Stimulated activated naive CD4-positive, alpha-beta T cell (primary cell): ENCODE measurements at places on chromosomes 3 and 15.

- no peak for DNase-seq
Measured at GRCh38 chr3:186496016-186496415, 48.2 kb downstream of the CRYGS start.

DNA sequence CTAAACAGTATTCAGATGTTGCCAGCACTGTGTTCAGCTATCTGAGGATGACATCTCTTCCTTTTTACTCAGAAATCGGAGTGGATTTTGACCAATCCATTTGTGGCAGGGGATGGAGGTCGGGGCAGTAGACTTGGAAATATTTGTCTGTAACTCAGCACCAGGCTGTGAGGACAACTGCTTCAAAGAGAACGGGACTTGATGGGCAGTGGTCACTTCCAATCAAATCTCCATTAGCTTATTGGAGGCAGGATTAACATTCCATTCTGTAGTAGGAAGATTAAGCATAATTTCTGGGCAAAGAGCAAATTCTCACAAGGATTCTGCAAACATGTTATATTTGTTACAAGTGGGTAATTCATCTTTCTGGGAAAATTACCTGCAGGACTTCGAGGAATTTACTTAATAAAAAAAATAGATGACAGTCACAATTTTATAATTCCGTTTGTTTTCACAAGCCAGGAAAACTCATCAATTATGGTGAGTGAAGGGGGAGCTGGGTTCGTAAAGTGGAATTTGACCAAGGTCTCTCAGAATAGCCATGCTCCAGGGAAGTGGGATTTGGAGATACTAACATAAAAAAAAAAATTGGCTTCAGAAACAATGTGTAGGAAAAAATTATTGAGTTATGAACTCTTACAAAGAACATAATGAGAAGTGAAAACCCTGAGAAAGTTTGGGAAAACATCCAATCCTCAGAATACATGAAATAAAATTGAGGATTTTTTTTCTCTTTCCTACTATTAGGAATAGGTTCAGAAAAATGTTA, 18.1 kb downstream of the CRABP1 start:
- no peak for DNase-seq

DNA sequence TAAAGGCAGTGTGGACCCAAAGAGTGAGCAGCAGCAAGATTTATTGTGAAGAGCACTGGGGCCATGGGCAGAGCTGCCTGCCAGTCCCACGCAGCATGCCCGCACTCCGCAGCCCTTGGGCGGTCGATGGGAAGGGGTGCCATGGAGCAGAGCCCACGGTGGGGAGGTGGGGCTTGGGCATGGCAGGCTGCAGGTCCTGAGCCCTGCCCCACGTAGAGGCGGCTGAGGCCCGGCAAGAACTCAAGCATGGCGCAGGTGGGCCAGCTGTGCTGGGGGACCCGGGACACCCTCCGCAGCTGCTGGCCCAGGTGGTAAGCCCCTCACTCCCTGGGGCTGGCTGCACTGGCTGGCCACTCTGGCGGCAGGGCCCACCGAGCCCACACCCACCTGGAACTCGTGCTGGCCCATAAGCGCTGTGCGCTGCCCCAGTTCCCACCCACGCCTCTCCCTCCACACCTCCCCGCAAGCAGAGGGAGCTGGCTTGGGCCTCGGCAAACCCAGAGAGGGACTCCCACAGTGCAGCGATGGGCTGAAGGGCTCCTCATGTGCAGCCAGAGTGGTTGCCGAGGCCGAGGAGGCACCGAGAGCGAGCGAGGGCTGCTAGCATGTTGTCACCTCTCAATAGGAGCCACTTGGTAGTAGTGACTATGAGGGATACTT, 1218.8 kb upstream of the EPHA6 start:
- DNase-seq, result no peak

DNA sequence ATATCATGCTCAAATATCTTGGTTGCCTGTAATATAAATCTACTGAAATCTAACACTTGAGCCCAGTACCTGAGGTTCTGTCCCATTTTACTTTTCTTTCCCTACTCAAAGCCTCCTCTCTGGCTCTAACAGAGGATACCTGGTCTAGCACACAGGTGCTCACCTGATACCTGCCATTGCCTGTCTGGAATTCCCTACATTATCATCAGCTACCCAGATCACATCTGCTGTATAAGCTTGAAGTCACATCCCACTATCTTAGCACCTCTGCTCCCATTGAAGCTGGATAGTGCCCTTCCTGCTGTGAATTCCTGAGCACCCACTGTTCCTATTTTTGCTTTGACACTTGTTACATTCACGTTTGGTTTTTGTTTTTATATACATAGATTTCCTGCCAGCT, 30.5 kb downstream of the GYG1 start:
- DNase-seq, result no peak

DNA sequence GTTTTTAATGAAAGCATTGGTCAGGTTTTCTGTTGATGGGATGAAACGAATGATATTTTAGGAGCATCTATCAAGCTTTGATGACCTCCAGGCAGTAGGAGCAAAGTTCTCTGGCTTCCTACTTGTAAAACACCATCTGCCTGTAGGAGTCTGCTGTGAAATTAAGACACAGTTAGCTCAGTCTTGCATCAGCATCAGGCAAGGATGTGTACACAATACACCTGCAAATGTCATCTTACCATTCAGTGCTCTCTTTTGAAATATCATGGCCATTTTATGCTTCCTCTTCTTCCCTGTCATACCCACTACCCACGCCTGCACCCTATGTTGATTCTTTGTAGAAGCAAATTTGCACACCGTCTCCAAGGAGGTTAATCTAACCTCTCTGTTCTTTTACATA, 38.2 kb downstream of the B3GALNT1 start:
- DNase-seq, result no peak

- no peak for DNase-seq
Measured at GRCh38 chr3:62615258-62615849, 242.0 kb upstream of the FEZF2 start.

DNA sequence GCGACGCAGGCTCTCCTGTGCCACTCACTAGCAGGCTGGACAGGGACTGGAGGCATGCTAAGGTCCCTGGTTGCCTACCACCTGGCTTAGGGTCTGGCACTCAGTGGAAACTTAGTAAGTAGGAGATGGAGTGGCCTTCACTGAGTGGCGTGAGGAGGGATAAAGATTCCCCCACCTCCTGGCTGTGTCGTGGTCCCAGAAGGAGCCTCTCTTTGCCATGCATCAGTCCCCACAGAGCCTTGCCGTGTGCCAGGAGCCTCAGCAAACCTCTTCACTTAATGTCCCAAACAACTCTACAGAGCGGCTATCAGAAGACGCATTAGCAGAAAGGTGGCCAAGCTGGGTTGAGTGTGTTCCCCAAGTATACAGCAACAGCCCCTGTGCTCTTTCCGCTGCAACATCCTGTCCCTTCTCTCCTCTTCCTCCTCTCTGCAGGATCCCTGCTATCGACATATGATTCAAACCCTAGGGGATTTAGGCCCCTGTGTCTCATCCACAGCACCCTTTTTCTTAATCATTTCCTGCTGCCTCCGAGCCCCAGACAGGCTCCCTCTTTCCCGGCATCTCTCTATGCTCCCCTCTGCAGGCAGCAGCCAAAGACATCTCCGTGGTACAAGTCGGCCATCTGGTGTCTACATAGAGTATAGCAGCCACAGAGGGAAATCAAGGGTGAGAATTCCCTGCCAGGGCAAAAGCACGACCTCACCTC, 66.7 kb downstream of the SLC6A1 start:
- no peak for DNase-seq

- DNase-seq, result no peak
Measured at GRCh38 chr15:98731712-98732450, 83.5 kb downstream of the IGF1R start.

DNA sequence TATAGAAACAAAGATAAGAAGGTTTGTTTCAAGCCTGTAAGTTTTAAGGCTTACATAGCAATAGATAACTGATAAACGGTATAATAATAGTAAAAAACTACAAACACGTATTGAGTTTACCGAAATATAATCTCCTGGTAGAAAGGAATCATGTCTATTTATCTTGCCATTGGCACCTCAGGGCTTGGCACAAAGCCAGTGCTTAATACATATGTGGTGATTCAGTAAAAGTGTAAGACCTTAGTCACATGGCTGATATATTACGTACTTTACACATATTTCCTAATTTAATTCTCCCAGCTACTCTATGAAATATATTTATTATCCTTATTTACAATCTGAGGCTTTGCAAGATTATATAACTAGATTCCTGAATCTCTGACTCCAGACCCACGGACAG, 32.0 kb upstream of the SLCO3A1 start:
- DNase-seq, result no peak

DNA sequence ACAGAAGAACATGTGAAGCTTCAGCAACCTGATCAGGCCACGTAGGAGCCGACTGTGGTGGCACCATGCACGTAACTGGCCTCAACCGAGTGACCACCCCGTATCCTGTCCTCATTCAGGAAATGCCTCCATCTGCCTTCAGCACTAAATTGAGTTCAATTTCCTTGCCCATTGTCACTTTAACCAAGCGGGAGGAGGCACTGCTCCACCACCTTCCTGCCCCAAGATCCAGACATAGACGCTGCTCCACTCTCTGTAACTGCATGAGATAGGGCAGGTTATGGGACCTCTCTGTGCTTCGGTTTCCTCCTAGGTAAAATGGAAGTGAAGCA, 80.1 kb upstream of the POMGNT2 start:
- DNase-seq, result no peak

DNA sequence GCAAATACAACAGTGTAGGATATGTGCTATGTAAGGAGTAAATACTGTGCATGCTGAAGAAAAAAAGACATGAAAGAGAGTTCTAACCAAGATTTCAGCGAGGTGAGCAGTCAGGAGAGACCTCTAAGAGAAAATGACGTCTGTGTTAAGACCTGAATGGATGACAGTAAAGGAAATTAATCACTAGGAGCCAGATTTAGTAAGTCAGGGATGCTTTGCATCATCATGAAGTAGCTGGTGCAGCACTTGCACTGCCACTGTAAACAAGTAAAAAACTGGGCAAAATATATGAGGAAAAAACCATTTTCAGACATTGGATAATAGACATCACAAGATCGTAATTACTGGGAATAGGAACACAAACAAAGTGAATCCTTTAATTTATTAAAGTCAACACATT, 32.6 kb downstream of the RTP4 start:
- DNase-seq, result no peak

GRCh38 chr3:110583373-110583935, 488.2 kb upstream of the NECTIN3 start:
- DNase-seq, result no peak

DNA sequence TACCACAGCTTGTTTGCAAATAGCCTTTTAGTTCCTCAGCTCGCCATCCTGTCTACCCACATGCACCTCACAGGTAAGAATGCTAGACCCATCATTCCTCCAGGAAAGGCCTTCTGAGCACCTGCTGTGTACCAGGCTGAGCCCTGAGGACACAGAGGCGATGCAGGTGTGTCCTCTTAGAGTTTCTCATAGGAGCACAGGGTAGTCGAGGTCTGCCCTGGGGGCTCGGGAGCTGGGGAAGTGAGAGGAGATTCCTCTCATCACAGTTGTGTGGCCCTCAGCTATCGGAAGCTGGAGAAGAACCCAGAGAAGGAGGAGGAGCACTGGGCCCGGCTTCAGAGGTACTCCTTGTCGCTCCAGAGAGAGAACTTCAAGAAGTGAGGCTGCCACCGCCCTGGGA, 8.0 kb downstream of the MESP1 start:
- no peak for DNase-seq

DNA sequence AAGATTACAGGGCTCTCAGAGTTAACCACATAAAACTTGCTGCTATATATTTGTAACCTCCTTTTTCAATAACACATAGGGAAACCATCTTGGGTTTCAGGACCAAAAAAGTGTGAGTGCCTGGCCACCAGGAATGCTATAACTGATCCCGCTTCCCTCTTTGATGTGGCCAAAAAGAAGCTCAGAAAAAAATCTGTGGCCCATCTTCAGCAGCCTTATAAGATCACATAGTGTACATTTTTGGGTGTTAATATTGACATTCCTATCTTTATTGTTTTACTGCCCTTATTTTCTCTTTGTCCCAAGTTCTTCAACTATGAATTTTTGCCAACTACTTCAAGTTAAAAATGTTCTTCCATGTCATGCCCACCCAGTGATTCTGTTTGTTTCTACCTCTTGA, 102.8 kb downstream of the LIPC start:
- no peak for DNase-seq

- DNase-seq, result no peak
Measured at GRCh38 chr3:24773798-24774197, 279.1 kb upstream of the THRB start.

- no peak for DNase-seq
Measured at GRCh38 chr3:170228093-170228766, 6.0 kb downstream of the PRKCI start.

DNA sequence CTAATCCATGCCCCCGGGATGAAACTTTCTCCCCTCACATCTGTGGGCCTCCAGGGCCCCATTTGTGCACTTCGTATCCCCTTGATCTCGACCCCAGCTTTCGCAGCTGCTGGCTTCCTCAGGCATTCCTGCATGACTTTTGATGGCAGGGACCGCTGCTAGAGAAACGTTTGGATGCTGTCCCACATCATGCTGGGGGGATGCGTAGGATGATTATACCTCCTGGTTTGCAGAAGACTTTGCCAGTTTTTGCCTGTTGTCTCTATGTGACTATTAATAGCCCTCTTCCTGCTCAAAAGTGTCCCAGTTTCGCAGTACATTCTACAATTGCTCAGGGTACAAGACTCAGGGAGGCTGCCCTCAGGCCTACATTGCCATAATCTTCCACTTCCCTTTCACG, 10.4 kb upstream of the KCNAB1 start:
- DNase-seq, result no peak

DNA sequence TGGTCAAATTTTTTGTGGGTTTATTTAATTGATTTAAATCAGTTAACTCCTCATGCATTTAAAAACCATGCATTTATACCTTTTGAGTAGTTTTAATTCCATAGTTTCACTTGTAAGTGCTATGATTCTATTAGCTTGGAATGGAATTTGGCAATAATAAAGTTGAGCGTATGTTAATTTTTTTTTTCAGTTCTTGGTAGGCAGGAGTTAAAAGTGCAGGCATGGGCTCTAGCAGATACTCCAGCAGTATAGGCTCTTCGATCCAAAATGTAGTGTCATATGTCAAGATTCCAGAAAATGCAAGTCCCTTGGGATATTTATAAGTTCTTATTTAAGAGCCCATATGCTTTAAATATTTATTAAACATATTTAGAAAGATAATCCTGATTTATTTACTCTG, 70.3 kb downstream of the LYSMD4 start:
- no peak for DNase-seq

DNA sequence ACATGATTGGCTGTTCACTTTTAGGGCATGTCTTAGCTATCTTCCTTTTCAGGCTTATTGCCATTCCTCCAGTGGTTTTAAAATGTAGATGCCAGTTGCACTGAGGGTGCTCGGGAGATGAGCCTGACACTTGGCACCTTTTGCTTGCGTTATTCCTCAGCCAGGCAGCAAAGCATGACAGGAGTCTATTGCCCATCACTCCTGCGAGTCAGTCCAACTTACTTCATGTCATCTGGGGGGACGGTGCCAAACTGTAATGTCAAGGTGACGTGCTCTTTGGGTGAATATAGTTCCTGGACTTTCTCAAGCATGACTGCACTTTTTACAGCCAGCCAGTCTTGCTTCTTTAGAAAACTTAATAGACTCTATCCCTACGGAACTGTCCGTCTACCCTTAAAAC, 406.0 kb upstream of the C2CD4B start:
- DNase-seq, result no peak
